ENCODE measurements at places on chromosomes 2 and 18.

DNA sequence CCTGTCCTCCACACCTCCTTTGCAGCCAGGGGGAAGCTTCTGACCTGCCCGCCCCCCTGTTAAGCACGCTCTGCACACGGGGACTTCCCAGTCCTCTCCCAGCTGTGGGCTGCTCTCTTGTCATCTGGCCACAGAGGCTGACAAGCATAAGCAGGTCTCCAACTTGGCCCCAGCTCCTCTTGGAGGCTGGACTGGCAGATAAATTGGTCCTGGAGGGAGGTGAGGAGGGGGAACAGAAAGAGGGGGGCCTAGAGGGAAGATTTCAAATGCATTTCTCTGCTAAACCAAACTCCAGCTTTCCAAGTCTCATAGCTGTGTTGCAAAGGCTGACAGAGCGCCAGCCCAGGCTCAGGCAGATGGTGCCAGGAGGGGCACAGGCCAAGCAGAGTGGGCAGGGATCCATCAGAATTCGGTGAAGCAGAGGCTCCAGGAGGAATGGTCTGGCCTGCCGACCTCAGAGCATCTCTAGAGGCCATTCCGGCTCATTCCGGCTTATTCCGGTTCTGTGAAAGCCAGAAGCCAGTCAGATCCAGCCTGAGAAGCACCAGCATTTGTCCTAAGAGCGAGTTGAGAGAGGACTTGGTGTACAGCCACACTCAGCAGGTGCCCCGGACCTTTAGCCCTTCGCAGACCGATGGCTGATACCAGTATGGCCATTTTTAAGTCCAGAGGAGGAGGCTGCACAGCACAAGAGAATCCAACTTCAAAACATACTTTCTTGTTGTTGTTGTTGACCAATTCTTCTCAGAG, 508.9 kb upstream of the MYT1L start:
- no peak for DNase-seq

DNA sequence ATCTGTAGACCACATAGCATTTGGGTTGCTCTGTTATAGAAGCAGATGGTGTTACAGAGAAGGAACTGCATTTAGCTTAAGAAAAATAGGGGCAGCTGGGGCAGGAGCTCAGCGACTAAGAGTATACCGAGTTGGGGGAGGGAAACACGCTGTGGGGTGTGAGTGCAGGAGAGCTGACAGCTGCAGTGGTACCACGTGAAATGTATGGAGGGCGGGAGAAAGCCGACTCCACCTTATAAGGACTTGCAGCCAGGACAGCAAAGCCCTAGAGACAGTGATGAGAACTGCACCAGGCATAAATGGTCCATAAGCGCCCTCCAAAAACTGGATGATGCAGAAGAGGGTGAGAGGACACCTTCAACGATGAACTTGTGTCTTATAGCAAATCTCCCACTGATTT, 237.6 kb downstream of the PRKCE start:
- no peak for DNase-seq

DNA sequence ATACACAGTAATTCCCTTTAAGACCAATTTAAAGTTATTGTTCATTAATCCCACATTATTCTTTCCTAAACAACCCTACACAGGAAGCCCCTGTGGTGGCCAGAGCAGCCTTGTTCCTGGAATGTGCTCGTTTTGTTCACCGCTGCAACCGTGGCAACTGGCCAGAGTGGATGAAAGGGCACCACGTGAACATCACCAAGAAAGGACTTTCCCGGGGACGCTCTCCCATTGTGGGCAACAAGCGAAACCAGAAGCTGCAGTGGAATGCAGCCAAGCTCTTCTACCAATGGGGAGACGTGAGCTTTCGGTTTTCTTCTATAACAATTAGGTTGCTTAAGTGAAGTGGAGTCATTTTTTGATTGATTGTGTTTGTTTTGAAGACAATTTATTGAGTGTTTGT, 101.0 kb downstream of the UNC80 start:
- peak; percentile 27 for DNase-seq

DNA sequence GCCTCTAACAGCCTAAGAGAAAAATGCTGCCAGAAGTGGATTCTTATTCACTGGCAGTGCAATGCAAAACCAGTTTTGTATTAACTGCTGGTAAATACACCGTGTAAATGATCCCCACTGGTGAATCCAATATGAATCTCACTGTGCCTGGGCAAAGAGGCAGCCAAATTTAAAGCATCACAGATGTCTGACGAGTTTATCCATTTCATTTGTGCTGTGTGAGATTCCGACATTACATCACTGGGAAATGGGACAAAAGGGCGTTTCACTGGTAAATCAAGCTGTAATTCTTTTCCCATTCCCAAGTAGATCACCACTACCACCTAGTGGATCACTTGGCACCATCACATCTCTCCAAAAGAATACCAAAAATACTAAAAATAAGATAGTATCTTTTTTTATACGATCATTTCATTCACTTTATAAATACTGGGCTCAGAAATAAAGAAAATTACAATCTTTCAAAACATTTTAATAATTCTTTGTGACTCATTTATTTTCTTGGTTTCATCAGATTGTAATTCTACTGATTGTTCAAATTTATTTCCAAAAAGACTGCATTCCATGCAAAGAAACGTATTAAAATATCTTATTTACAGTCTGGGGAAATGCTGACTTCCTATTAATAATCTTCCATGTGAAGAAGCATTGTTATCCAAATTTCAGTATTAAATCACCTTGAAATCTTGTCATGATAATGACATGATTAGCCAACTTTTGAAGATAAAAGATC, 125.6 kb downstream of the GRB14 start:
- DNase-seq: peak; percentile 23

GRCh38 chr2:853203-853870, 97.3 kb upstream of the SNTG2 start:
- DNase-seq: no peak

GRCh38 chr2:136117909-136118818, at the start of gene CXCR4:
TSS of gene CXCR4 (minus strand) at chr2:136118149. CDS start at chr2:136118060, 89 bp downstream.
- peak; percentile 49 for DNase-seq

- no peak for DNase-seq
Observed at GRCh38 chr2:138997856-138998517, 217.8 kb upstream of the NXPH2 start.

- no peak for DNase-seq
Observed at GRCh38 chr2:183465048-183465447, 340.8 kb downstream of the NUP35 start.

DNA sequence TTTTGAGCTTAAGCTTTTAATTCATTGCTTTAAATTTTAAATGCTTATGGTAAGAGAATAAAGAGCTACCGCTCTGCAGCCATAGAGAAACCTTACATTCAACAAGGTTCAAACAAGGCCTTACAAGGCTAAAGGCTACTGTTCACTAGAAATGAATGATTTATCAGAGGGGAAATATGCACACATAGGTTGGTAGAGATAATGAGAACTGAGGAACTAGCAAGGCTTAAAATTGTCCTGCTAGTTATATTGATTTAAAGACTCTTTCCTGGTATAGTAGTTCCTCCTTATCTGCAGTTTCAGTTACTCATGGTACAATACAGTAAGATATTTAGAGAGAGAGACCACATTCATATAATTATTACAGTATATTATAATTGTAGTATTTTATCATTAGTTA, 193.4 kb downstream of the WDR7 start:
- DNase-seq: no peak

DNA sequence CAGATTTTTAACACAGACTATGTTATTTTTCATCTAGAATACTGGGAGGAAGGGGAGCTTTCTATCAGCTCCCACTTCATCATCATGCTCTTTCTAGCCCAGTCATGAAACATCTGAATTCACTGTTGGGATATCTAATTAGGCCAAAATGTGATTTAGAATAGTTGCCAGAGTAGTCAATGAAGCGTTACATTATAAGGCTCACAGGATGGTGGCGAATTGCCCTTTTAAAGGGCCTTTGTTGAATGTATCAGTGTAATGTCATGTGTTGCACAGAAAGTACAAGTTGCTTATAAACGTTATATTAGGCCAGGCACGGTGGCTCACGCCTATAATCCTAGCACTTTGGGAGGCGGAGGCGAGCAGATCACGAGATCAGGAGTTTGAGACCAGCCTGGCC, 45.6 kb downstream of the PDE1A start:
- DNase-seq: no peak

DNA sequence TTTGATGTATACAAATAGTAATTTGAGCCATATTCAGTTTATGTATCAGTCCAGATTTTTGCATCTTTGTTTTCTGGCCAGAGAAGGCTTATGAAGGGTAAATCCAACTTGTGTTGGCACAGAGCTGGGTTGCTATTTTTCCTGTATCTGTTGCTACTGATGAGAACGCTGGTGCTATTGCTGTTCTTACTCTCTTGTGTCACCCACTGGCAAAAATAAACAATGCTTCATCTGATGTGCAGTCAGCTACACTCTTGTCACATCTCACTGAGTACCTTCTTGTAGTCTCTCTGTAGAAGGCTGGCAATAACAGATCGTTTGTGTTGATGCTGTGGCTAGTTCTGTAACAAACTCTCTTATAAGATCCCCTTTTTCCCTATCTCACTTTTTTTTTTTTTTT, 323.4 kb downstream of the CDH19 start:
- DNase-seq: no peak

DNA sequence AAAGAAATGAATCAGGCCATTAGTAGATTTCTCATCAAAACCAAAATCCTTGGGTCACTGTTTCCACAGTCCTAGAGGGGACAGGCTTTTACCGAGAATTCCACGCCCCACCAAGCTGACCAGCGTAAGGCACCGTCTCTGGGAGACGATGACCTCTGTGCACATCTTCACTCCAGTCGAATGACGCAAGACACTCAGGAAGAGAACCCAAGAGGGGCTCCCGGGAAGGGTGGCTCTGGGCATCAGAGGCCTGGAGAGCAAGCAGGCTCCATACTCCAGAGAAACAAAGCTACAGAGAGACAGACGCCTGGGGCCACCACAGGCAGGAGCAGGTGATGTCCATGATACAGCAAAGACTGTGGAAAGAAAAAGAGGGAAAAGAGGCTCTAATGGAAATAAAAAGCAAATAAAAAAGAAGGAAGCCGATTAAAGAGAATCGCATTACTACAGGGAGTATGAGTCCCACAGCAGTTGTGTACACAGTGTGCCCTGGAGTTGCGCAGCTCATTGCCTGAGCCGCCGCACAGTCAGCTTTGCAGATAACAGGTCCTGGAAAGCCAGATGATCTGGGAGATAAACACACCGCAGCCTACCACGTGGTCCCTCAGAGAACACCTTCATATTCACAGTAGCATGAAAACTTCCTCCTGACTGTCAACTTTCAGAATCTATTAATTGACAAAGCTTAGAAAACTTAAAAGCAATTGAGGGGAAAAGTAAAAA, 572.7 kb upstream of the SALL3 start:
- no peak for DNase-seq

- DNase-seq: no peak
Observed at GRCh38 chr18:54860941-54861340, 32.7 kb downstream of the RAB27B start.

DNA sequence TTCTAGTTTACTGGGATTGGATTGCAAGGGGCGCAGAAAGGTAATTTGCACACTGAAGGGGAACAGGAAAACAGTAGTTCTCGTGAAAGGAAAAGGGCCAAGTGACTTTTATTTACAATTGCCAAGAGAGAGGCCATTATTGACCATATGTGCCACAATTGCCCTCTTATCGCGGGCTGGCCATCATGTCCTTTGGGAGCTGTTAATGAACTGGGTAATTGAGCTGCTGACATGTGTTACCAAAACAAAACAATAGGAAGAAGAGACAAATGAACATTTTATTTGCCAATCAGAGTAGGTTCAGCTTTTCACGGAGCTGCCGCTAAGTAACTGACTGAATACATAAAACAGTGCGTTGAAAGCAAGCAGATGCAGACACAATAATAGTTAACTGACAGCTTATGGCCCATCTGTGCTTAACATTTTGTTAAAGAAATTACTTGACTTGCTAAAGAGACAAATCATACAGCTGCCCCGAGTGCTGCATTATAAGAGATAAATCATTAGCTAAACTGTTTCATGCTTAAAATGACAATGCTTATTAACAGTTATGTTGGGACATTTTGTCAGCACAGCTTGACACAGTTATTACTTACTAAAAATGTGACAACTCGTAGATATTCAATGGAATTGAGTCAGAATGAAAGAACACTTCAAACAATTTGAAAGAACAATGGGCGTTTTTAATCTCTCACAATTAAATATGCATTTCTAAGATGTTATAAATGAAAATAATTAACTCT, 57.5 kb downstream of the PAX3 start:
- no peak for DNase-seq

DNA sequence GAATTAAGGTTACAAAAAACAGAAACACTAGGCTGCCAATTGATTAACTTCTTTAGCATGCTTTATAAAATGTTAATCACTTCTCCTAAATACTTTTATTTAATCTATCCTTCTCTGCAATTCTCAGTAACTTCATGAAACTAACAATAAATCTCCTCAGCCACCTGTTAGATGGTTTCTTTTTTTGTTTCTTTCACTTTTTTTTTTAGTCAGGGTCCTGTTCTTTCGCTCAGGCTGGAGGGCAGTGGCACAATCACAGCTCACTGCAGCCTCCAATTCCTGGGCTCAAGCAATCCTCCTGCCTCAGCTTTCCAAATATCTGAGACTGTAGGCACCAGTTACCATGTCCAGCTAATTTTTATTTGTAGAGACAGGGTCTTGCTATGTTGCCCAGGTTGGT, 213.4 kb upstream of the STK17B start:
- DNase-seq: no peak

DNA sequence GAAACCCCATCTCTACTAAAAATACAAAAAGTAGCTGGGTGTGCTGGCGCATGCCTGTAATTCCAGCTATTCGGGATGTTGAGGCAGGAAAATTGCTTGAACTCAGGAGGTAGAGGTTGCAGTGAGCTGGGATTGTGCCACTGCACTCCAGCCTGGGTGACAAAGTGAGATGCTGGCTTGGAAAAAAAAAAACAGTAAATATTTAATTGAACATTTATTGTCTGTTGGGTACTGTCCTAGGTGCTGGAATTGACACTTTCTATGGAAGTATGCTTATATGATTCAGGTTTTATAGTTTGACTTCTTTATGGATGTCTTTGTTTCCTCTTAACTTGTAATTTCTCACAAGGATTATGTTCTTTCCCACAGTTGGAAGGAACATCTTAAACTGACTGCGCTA, 633.1 kb upstream of the SETBP1 start:
- no peak for DNase-seq

GRCh38 chr2:10770956-10771750, 41.4 kb downstream of the PDIA6 start:
- DNase-seq: no peak

GRCh38 chr2:237060534-237061312, 25.0 kb upstream of the COPS8 start:
- DNase-seq: no peak

DNA sequence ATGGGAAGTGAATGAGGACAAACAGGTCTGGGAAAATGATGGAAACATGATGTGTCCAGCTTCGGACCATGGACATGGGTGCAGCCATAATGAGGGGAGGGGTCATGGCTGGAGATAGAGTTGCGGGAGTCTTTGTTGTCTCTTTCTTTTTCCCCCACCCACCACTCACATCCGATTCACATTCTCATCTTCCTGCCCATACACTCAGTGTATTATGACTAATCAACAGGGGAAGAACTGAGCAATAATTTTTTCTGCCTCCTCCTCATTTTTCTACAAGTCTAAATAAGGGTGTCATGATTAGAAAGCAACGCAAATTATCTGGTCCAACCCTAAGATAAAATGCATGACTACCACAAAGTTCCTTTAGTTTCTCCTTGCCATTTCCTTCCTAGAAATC, 5.7 kb upstream of the SERPINB2 start:
- DNase-seq: no peak
